ENCODE measurements at places on chromosomes 11 and 22. TPM values are rescaled to one million over a fixed set of nuclear protein-coding genes. Genes with fewer than 3 reads are reported as not detected.

MN1 gene
- total RNA-seq = 6.2 TPM

UPK3A gene
- total RNA-seq = not detected

APOA1 gene
- not detected for total RNA-seq

BIK gene
- total RNA-seq = not detected

TMEM223 gene
- total RNA-seq = 12.3 TPM

SUN2 gene
- total RNA-seq = 82.9 TPM

BTBD18 gene
- not detected for total RNA-seq

XKR3 gene
- total RNA-seq = not detected

VPREB1 gene
- total RNA-seq = not detected

NTM gene
- total RNA-seq = 14.6 TPM

HEPHL1 gene
- not detected for total RNA-seq

MRGPRX4 gene
- not detected for total RNA-seq

APOL4 gene
- total RNA-seq = 2.9 TPM

MYBPC3 gene
- not detected for total RNA-seq

SMC1B gene
- not detected for total RNA-seq

EHF gene
- total RNA-seq = not detected

ZNF214 gene
- 4.7 TPM for total RNA-seq

PHF21B gene
- not detected for total RNA-seq

ZNF280A gene
- not detected for total RNA-seq

PTPN5 gene
- not detected for total RNA-seq

NEFH gene
- total RNA-seq = 0.12 TPM

SYT9 gene
- 0.12 TPM for total RNA-seq

F2 gene
- total RNA-seq = not detected

ACRV1 gene
- total RNA-seq = not detected

AIFM3 gene
- 0.36 TPM for total RNA-seq

DYNC2H1 gene
- total RNA-seq = 79.0 TPM

YIF1A gene
- 155 TPM for total RNA-seq

HTR3B gene
- total RNA-seq = not detected

ZW10 gene
- 21.4 TPM for total RNA-seq

NLRP6 gene
- total RNA-seq = not detected

IGF2 gene
- 1.9 TPM for total RNA-seq

PARVB gene
- 34.4 TPM for total RNA-seq

RASGRP2 gene
- total RNA-seq = 1.3 TPM

TRIM6 gene
- 8.3 TPM for total RNA-seq

ACCSL gene
- not detected for total RNA-seq

APOL5 gene
- total RNA-seq = not detected

SYTL2 gene
- 106 TPM for total RNA-seq

GLYAT gene
- total RNA-seq = not detected

TEX12 gene
- total RNA-seq = 0.32 TPM

SLC22A8 gene
- total RNA-seq = not detected

CCDC87 gene
- 0.49 TPM for total RNA-seq

NNMT gene
- 713 TPM for total RNA-seq

RHOG gene
- total RNA-seq = 16.4 TPM

APOA4 gene
- not detected for total RNA-seq

Data from hair follicle dermal papilla cell (primary cell).